8988T (cell line): ENCODE measurements at places on chromosomes 3 and 15.

DNA sequence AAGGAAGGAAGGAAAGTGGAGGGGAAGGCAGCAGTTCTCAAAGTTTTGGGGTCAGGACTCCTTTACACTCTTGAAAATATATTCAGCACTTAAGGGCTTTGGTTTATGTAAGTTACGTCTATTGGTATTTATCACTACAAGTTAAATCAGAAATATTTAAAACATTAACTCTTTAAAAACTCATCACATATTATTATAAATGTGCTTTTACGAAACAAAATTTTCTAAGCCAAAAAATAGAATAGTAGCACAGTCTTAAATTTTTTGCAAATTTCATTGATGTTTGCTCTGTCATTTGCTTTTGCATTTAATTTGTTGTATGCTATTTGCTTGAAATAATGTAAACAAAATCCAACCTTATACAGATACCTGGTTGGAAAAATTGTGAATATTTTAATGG is 7.5 kb downstream of the UBE2Q2 start:
- no peak for DNase-seq

GRCh38 chr3:60549863-60550262 is 701.4 kb downstream of the FHIT start:
- DNase-seq = no peak

DNA sequence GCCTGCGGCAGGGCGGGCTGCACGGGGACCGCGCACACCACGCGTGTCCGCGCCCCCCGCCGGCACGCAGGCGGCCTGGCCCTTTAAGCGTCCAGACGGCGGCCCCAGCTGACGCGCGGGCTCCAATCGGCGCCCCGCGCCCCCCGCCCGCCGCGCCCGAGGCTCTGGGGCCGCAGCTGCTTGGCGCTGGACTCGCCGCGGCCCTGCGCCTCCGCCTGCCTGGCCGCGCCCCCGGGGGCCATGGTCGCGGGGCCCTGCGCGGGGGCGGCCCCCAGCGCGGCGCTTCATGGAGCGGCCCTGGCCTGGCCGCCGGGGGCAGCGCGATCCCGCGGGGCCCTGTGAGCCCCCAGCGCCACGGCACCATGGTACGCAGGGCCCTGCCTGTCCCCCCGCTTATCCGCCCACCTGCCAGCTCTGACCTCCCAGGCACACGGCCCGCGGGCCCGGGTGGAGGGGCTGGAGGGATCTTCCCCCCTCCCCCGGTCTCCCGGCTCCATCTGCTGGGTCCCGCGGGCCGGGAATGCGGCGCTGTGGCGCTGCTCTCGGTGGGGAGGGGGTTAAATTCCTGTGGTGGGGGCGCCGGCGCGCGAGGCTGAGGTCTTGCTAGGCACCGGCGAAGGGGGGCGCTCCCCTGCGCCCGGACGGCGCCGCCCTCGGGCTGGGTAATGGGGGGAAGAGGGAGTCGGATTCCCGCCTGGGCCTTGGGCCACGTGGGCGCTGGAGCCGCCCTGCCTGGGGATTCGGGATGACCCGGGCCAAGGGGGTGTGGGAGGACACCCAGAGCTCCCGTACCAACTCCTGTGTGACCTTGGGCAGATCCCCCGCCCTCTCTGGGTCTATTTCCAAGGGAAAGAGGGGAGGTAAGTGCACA is 1.1 kb downstream of the ZBTB47 start:
- DNase-seq = peak; percentile 90

DNA sequence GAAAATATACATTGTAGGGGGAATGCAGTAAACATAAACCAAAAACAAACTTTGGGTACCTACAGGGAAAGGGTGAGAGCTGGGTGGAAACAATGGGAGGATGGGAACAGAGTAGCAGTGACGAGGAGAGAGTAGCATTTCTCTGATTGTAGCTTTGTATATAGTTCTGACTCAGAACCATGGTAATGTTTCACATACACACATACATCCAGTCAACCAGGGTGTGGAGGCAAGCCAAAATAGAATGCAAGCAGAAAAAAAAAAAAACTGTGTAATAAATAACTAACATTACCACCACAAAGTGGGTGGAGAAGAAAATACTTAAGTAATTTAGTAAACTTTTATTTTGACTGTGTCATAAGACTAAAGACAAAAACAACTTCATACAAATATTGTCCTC is 27.2 kb downstream of the BCL2A1 start:
- no peak for DNase-seq
